Omental fat pad (tissue), 4 donors: ENCODE measurements at places on chromosomes 11 and 22. TPM values are rescaled to one million over a fixed set of nuclear protein-coding genes. Genes with fewer than 3 reads are reported as not detected.

GRCh38 chr22:31821572-31821971 lies 67.8 kb downstream of the DEPDC5 start:
- no peak for DNase-seq

GRCh38 chr11:94638902-94639373 lies 71.8 kb downstream of the PIWIL4 start:
- DNase-seq: no peak

GRCh38 chr22:49299821-49300231 lies 527.8 kb downstream of the BRD1 start:
- DNase-seq: no peak

DNA sequence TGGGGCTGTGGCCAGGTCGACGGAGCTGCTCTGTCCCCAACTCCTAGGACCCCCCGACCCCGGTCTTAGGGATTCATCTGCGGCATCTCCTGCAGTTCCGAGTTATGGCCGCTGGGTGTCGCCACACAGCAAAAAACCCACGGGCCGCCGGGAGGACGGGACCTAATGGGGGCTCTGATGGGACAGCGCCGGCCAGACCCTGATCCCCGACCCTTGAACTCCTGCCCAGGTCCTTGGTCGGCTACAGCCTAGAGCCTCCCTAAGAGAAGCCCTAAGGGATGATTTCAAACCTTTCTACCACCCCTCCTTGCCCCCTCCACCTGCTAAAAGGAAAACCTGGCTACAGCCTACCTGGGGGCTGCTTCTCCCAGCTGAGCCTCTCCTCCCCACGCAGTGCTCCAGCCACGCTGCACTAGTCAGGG lies 30.8 kb upstream of the LRRC10B start:
- DNase-seq: peak; percentile 52

- no peak for DNase-seq
These were observed 36.6 kb upstream of the PCF11 start for GRCh38 chr11:83120327-83120726.

OR52E8 gene
- total RNA-seq: not detected

GRCh38 chr22:47627556-47628253 lies 865.3 kb downstream of the TBC1D22A start:
- DNase-seq: no peak

GRCh38 chr22:26529345-26529744 lies 17.1 kb upstream of the TFIP11 start:
- DNase-seq: no peak

DNA sequence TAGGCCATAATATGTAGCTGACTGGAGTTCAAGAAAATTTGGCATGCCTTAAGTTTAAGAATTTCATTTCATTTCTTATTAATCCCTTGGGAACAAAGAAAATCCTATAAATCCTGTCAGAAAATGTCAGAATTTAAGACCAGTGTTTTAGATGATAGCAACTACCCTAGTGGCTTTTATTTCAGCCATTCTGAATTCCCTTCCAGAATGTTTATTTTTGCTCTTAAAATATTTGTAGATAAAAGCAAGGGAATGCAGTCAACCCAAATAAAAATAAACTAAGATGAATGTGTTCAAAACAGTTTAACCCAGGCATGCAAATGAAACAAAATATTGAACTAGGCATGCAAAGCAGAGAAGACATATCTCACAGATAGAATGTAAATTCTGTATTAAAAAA lies 356.9 kb upstream of the LRRC4C start:
- no peak for DNase-seq

DNA sequence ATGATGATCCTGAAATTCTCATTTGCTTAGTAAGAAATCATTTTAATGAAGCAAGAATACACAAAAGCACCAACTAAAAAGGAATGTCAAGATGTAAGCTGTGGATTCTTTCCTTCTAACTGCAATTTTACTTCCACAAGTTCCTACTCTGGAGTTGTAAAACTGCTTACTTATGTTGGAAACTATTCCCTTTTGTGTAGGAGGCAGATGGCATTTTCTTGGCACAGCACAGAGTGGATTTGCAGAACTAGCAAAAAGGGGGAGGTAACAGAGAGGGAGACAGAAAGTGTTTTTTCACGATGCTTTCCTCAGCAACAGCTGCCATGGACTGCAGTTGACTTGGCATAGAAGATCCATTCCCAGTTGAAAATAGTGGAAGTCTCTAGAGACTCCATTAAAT lies 1112.0 kb upstream of the RAG2 start:
- no peak for DNase-seq

GRCh38 chr11:121711236-121711635 lies 258.5 kb upstream of the SORL1-AS1 start:
- no peak for DNase-seq

- DNase-seq: no peak
These were observed 25.7 kb downstream of the TUB start for GRCh38 chr11:8106679-8107078.

LDHAL6A gene
- total RNA-seq: not detected

PIK3IP1 gene
- total RNA-seq: 41.5 TPM

GRCh38 chr11:69063652-69064260 lies 15.0 kb downstream of the TPCN2 start:
- no peak for DNase-seq

- DNase-seq: no peak
These were observed 45.0 kb downstream of the PPP6R3 start for GRCh38 chr11:68505596-68505995.

DNA sequence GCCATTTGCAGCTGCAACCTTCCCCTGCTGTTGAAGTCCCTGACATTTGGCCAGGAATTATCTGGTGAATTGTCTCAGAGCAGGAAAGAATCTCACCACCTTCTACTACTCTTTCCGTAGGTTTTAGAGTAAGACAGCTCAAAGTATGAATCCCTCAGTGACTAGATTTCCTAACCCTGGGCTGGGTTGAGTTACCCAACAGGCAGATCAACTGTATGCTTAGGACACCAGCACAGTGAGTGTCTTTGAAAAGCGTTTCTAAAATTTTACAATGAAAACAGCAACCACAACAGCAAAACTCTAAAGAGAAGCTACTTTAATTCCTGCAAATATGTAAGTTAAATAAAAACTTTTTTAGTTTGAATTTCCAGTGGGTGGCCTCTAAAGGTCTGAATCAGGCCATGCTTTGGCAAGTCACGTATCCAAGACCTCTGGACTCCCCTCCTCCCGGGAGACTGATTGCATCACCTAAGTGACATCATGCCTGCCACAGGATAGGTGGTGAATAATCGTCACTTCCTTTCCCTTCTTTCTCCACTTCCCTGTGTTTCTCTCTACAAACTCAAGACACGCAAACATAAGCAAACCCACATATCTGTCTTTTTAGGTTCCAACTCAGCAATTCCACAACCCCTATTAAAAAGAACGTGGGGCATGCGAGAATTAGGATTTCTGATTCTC lies 7.8 kb downstream of the OR8B12 start:
- DNase-seq: no peak

DNA sequence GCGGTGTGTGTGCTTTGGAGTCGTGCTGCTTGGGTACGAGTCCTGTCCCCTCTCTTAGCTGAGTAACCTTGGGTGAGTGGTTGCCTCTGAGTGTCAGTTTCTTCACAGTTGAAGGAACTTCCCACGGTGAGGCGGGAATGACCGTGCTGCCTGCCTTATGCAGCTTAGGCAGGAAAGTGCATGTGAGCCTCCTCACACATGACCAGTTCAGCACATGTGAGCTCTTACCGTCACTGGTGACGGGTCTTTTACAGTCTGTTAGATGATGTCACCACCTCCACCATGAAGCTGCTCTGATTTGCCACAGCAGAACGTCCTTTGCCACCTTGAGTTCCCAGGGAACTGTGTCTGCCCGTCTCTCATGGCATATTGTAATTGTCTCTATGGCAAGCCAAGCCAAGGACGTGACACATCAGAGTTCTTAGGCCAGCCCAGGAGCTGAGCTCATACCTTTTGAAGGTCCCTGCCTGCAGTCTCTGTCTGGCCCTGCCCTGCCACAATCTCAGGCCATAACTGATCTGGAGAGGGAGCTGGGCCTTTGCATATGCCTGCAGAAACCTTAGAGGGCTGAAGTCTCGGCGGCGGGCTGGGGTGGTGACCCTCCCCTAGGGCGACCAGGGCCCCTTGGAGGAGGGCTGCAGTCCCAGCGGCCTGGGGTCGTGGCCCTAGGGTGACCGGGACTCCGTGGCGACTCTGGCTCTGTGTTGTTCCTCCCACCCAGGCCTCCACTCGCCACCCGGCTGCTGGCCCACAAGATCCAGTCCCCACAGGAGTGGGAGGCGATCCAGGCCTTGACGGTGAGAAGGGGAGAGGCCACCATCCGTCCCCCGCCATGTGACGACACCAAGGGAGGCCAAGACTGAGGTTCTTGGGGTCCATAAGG lies 7.8 kb downstream of the GGA1 start:
- DNase-seq: no peak

DNA sequence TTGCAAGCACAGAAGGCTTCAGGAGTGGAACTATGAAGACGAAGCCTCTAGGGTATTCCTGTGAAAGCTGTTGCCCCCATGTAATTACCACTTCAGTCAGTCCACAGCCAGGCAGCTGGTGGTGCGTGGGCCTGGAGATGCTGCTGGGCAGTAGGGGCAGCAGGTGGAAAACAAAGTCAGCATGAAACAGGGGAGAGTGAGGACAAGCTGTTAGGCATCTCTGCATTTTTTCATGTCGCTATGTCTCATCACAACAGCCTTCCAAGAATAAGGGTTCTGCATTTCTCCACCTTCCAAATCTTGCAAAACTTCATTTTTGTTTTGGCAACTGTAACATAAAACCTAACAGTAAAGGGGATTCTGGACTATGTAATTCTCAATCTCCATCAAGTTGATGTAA lies 757.5 kb downstream of the NELL1 start:
- DNase-seq: no peak

DNA sequence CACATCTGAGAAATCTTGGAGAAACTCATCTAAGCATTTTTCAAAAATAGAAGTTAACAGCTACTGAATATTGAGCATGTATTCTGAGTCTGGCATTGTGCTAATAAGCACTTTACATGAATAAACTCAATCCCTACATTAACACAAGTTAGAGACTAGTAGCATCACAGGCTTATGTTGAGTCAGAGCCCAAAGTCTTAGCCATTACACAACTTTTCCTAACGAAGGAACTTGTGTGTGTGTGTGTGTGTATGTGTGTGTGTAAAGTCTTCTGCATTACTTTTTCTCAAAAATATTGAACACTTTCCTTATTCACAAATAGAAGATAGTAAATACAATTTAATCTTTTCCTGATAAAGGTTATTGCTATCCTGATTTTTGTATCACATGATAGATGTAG lies 8.7 kb upstream of the CLPB start:
- DNase-seq: no peak

HTR3B gene
- not detected for total RNA-seq

DNA sequence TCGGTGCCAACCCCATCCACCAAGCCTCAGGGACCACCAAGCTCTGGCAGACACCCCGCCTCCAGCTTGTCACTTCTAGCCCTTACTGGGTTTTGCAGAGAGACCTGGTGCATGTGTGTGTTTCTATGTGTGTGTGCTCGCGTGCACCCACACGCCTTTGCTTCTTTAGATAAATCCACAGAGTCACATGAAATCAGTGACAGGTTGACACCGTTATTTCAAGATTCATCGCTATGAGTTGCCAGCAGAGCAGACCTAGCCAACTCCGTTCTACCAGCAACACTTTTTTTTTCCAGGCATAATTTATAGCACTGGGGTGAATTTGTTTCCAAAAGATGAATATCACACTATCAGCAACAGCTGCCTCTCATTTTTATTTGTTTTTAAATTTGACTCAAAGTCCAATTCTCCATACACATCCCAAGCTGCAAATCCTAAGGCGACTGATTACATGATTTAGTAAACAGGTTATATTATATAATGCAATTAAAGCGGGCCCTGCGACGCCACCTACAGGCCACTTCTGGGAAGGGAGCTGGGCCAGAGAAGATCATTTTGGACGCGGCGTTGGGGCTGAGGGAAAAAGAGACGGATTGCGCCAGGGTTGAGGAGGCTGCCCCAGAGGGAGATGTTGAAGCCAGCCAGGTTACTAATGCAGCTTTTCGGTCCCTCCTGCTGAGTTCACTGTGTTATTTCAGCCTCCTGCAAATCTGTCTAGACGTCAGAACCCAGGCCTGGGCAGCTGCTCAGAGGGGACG lies 150.5 kb downstream of the FEZ1 start:
- peak; percentile 66 for DNase-seq

- no peak for DNase-seq
These were observed 12.1 kb downstream of the GAL3ST1 start for GRCh38 chr22:30562366-30562765.

GRCh38 chr11:14835496-14836492 lies 56.2 kb downstream of the CYP2R1 start:
- DNase-seq: no peak

DNA sequence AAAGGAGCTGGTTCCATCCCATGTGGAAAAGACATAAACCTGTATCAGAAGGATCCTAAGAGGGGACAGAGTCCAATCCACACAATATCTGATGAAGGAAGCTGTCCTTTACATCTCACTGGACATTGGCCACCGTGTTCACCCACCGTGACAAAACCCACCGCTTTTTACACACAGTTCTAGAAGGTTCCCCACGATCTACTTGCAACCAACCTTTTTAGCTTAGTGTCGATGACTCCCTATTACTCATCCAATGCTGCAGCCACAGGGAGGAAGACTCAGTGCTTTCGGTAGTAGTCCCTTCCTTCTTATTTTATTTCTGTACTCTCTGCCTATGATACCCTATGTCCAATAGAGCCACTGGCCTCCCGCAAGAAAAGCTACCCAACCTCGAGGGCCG lies 65.4 kb downstream of the MAPK1 start:
- DNase-seq: no peak

IL17REL gene
- total RNA-seq: not detected

- DNase-seq: no peak
These were observed 31.6 kb downstream of the RBX1 start for GRCh38 chr22:40982482-40983385.

DNA sequence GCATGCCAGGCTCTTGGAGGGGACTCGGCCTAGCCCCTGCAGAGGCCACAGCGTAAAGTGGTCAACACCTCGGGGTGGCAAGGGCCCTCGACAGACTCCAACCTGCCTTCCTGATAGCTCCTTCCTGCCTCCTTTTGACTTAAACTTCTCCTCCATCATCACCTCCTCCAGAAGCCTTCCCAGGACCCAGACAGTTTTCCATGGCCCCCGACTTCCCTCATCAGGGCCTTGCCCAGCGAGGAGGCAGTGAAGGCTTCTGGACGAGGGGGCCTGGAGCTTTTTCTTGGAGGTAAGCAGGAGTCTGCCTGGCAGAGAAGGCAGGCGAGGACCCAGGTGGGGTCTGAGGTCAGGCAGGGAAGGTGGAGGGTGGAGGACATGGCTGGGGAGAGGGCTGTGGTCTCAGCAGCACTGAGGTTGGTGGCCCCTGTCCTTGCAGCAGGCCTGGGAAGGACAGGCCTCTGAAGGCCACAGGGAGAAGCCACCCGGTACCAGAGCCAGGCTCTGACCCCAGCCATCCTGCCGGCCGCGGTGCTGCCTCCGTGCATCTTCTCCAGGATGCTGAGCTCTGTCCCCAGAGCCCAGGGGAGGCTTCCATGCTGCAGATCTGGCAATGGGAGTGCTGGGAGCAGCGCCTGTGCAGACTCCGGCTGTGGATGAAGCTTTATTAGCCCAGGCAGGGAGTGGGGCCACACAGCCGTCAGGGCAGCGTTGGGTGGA lies 81.4 kb downstream of the WNT7B start:
- DNase-seq: no peak

GRCh38 chr22:29997107-29997506 lies 83.2 kb upstream of the HORMAD2 start:
- no peak for DNase-seq
